Activated T-helper 1 cell treated with anti-CD3 and anti-CD28 coated beads, Interleukin-2, amount 50 U/mL, for 16 hours (primary cell): ENCODE measurements at places on chromosomes 7 and 10.

DNA sequence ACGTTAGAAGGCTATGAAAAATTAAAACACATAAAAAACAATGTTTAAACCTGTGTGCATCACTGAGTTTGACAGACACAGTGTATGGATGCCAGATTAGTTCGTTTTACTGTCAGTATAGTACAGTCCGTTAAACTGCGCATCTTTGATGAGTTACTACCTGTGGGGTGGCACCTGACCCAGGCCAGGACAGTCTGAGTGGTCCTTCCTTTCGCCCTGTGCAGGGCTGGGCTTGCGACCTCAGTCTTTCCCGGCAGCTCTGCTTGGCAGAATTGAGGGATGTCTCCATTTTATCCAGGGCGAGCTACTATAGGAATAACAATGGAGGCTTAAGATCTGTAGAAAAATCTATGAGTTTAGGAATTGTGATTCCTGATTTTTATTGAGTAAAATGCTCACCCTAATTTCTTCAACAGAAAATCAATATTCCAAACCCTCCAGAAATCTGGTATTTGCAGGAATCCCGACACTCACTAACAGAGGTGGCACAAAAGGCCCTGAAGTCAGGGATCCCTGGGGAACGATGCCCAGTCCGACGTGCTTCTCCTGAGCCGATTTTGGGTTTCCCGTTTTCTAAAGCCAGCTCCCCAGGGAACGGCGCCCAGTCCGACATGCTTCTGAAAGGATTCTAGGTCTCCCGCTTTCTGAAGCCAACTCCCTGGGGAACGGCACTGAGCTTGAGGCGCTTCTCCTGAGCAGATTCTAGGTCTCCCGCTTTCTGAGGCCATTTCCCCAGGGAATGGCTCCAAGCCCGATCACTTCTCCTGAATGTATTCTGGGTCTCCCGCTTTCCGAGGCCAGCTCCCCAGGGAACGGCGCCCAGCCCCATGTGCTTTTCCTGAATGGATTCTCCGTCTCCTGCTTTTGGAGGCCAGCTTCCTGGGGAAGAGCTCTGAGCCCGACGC, 377.6 kb downstream of the DNAJB6 start:
- DNase-seq, result no peak

- no peak for DNase-seq
Observed at GRCh38 chr7:152476551-152476950, 40.7 kb upstream of the KMT2C start.

DNA sequence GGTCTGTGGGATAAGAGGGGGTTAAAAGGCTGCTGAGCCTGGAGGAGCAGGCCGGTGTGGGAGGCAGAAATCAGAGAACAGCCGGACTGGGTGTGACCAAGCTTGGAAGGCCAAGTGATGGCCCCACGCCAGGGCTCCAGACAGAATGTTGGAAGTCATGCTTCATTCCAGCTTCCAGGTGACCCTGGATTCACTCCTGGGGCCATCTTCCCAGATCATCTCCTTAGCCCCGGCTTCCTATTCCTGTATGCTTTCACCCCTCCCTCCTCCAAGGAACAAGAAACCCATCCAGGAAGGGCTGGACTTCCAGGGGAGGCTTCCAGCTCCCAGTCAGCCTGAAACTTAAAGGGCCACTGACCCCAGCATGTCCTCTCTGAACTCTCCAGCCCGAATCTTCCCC, 1.0 kb downstream of the INMT start:
- DNase-seq, result no peak

DNA sequence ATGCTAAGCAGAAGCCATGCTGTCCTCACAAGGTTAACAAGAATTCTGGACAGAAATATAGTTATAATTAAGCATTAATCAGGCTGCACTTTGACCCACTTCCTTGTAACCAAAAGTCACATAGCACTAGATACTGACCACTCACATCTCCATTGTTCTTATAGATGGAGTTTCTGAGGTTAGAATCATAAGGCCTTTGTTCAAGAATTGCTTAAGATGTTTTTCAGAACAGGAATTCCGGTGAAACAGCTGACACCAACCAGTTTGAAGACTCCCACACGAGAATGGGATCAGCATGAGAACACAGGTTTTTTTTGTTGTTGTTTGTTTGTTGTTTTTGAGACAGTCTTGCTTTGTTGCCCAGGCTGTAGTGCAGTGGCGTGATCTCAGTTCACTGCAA, 488.3 kb upstream of the NRP1 start:
- DNase-seq, result no peak

- no peak for DNase-seq
Observed at GRCh38 chr10:50582766-50583762, 40.7 kb downstream of the SGMS1 start.

DNA sequence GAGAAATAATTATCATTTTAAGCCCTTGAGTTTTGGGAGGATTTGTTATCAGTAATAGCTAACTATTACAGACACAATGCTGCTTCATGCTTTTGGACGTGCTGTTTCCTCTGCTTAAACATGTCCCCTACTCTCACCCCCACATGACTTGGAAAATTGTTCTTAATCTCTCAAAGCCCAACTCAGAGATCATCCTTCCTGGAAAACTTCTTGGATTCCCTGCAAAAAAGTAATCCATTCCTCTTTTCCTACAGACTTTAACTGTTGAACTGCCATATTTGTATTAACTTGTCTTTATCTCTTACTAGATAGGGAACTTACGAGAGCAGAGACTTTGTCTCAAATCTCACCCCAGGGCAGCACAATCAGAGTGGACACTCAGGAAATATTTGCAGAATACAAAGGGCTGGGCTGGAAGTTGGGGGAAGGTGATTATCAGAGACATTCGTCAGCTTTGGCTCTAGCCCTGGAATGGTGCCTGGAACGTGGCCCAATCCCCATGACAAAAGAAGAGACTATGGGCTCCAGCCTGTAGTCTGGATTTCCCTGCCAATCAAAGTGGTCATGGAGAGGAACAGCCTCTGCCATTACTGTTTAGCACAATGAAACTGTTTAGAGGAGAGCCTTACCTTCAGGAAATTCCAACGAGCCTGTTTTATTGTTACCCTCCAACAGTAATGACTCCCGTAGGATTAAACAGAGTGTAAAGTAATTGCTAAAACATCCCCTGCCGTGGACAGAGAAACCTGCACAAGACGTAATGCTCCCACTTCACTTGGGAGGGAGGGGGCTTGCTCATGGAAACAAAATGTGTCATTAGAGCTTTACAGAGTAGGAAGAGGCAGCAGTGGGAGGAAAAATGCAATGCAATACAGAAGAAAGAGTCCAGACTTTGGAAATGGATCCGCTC, 140.4 kb upstream of the AUTS2 start:
- no peak for DNase-seq

DNA sequence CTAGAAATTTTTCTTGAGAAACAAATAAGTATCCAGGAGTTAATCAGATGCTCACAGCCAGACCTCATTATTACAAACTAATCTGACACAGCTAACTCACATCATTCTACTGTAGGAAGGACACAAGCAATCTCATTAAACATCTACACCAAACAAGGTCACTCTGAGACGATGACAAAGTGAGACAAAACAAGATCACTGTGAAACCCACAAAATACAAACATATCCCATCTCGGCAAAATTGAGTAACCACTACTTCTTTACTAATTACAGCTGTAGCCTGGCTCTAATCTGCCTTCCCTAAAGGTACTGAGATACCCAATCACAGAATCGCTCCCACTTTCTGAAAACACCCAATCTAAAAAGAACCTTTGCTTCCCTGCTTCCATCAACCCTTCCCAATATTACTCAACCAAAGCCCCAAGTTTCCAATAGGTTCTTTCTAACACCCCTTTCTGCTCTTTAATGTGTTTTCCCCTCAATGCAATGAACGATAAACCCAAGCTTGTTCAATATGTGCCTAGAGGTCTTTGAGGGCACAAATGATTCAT, 26.9 kb downstream of the CCDC6 start:
- no peak for DNase-seq

GRCh38 chr10:21340331-21340730, 185.2 kb downstream of the SKIDA1 start:
- no peak for DNase-seq

DNA sequence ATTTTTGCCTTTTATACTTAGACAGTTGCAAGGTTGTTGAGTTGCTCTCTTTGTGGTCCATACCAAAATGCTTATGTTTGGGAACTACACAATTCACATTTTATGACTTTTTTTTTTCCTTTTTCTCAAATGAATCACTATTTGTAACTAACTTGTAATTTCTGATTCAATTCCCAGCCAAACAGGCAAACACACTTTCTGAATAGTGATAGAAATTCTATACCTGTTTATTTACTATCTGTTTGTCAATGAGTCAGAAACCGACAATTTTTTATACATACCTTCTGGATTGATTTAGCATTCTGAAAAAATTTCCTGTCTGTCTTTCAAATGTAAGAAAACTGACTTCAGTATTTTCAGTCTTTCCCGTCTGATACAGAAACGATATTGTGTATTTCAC, 69.1 kb downstream of the MBL2 start:
- no peak for DNase-seq

DNA sequence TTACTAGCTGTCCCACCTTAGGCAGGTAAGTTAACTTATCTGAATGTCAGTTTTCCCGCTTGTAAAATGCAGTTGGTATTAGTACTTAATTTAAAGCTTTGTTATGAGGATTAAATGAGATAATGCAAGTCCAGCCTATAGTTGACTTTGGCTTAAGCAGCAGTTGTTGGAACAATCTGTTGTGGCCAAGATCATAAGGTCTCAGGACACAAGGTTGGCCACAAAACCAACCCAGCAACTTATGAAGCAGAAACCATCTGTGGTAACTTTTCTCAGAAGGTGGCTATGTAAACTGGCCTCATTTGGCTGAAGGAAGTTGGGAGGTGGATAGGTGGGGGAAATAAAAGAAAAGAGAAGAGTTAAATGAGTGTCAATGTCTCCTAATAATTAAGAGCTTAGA, 29.4 kb downstream of the ENTPD1 start:
- no peak for DNase-seq

DNA sequence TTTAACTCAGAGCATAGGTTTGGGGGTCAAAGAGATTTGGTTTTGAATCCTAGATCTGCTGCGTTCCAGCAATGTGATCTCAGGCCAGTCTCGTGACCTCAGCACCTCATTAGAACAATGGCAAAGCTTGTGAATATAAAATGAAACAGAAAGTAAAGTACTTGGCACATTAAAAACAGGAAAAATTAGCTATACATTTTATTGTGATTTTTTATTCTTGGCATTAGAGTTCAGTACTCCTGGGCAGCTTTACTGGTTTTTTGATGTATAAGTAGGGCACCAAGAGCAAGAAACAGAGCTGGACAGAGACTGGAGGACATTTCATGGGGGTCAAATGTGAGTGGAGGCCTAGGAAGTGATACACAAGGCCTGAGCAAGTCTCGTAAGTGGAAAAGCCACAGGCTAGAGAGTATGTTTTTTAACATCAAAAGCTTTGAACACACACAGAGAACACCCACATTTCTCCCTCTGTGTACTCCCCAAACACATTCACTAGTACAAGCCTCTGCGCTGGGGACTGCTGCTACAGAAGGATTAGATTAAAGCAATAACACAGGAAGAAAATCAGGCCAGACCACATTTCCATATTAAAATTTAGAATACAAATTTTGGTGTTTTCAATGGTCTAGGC, 157.2 kb upstream of the SLC25A13 start:
- no peak for DNase-seq

- DNase-seq, result no peak
Observed at GRCh38 chr10:3249307-3249889, 76.8 kb upstream of the PITRM1 start.

DNA sequence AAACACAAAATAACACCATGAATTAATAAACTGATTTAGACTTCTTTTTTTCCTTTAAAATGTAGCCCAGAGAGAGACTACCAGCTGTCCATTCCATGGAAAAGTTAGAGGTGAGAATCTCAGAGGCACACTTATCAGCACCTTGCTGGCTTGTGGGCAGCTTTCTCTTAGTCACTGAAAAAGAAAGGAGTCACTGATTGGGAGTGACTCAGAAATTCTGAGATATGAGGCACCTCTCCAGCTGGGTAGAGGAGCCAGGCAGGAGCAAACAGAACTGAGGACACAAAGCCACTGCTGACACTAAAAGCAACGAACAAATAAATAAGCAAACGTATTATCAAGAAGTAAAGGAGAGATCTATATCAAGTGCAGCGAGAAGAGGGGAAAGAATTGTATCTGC, 310.6 kb downstream of the PARD3 start:
- DNase-seq, result no peak

- DNase-seq, result no peak
Observed at GRCh38 chr10:33244354-33244967, 90.0 kb downstream of the NRP1 start.

DNA sequence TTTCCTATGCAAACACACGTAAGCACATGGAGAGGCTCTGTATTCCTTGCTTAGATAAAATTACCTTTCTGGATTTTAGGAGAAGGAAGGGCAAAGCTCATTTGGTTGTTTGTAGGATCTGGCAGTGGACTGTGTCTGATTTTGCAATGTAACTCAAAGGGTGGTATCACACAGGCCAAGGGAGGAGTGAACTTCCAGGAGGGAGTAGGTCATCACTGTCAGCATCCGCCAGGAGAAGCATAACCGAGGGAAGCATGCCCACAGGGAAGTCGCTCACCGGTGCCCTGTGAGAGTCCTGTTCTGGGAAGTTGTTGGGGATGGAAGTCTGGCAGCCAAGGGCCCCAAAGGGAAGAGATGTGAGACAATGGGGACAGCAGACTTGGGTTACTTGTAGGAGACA, 74.4 kb downstream of the CFAP58 start:
- no peak for DNase-seq

DNA sequence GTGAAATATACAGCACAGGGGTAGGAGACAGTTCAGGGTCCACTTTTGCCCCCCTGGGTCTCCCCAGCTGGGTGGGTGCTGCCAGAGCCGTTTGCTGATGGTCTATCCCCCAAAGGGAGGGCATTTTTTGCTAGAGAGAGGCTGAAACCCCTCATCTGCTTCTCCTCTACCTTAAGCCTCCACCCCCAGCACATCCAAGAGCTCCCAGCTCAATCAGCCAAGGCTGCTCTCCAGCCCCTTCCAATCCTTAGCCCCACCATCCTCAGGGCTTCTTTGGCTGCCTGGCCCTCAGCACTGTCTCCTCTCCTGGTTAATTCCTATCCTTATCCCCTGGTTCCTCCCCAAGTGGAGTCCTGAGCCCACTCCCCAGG, 153.1 kb downstream of the AOAH start:
- no peak for DNase-seq

- no peak for DNase-seq
Observed at GRCh38 chr7:127628445-127628844, 10.5 kb upstream of the PAX4 start.

DNA sequence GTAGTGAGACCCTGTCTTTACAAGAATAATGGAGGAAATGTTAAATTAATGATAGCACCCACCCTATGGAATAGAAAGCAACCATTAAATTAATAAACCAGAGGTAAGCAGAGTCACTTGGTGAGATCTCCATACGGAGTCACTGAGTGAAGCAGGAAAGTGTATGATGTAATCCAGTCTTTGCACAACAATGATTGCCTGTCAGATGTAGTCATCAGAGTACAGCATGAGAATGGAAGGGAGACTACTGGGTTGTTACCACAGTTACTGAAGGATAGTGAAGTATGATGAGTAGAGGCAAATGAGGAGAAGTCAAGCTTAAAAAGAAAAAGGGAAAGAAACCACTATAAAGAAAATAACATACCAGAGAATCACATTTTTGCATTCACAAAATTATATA, 371.9 kb upstream of the SHH start:
- no peak for DNase-seq
